ENCODE measurements at places on chromosomes 13 and 19. TPM values are rescaled to one million over a fixed set of nuclear protein-coding genes. Genes with fewer than 3 reads are reported as not detected.

KLK15 gene
- not detected for total RNA-seq

CEACAM4 gene
- not detected for total RNA-seq

DCAF15 gene
- 13.5 TPM for total RNA-seq

NDFIP2 gene
- 22.3 TPM for total RNA-seq

MISP3 gene
- 4.3 TPM for total RNA-seq

NKPD1 gene
- 0.13 TPM for total RNA-seq

AMH gene
- 7.8 TPM for total RNA-seq

Measured in A549 treated with RU486 at 1 μM for 4 hours (cell line).